Fibroblast of skin of right quadriceps (primary cell): ENCODE measurements at places on chromosomes 12 and 14.

DNA sequence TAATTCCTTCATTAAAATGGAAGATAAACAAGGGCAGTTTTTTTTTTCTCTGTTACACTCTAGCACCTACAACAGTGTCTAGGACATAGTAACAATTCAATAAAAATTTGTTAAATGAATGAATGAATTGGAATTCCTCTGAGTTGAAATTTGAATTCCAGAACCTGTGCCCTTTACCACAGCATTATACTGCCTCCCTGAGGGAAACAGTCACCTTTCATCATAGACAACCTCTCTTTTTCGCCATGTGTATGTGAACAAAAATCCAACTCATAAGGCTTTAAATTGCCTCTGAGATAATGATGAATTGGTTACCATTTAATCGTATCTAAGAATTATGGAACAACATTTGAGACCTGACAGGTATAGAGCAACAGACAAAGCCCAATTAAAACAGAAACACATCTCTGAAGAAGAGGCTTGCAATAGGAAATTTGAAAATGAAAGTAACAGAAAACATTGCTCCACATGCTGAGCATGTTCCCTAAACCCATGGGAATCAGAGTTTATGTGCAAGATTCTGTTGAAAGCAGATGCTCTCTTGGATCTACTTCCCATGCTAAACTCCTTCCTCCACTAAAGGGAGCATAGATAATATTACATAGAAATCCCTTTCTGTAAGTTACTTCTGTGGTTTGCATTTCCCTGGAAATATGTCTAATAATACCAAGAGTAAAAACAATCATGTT, 657.8 kb downstream of the GALC start:
- DNase-seq: peak; percentile 53

- DNase-seq: no peak
Measured at GRCh38 chr12:58765653-58766512, 154.4 kb downstream of the LRIG3 start.

- no peak for DNase-seq
Measured at GRCh38 chr12:24206621-24207020, 257.2 kb upstream of the SOX5 start.

GRCh38 chr12:89768586-89769482, 60.2 kb upstream of the ATP2B1 start:
- DNase-seq: peak; percentile 97

GRCh38 chr12:116159593-116160200, 117.8 kb downstream of the MED13L start:
- no peak for DNase-seq

- DNase-seq: peak; percentile 91
Measured at GRCh38 chr14:50062438-50063085, 53.8 kb downstream of the VCPKMT start.

GRCh38 chr14:55288439-55288838, 17.2 kb downstream of the FBXO34 start:
- DNase-seq: no peak

DNA sequence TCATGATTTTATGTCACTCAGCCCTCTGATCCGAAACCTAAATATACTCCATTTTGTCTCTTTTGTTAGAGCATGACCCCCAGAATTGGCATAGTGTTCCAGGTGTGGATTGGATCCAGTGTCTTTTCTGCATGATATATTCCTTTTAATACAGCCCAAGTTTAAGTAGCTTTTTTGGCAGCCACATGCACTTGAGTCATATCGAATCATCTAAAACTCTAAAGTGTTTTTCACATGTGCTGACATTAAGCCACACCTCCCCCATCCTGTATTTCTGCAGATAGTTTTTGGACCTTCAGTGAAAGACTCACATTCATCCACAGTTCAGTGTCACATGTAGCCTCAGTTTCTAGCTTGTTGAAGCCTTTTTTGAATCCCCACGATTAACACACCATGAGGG, 30.6 kb downstream of the BORCS5 start:
- DNase-seq: peak; percentile 68

GRCh38 chr12:115404761-115405470, 720.9 kb upstream of the TBX3 start:
- DNase-seq: peak; percentile 98

DNA sequence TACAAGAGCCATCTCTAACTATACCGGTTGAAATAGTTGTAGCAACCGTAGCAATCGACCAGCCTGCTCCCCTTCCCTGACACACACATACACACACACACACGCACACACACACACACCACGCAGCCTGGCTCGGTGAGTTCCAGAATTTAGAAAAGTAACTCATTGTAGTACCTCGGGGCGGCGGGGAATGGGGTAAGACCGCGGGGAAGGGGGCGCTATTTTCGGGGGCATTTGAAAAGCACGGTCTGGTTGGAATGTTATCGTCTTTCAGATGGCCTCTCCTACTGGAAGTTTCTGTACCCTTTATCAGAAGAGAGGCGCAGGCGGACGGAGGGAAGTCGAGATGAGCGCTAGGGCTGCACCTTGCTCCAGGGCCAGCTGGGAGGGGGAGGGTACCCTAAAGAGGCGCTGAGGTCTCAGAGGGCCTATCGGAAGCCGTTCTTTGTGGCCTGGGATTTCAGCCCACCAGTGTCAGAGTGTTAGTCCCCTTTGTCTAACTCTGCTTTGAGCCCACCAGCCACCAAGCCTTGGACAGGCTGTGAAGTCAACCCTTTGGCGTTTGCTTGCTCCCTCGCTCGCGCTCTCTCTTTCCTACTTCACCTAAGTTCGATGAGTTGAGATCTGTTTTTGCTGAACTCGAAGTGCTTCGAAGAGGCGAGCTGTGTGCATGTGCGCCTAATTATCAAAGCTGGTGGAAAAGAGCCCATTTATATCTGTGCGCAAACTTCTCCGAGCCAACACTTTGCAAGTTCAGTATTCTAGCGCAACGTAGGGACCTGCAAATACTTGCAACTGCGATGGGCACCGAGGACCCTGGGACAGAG, 837 bp downstream of the COL2A1 start:
- DNase-seq: no peak

GRCh38 chr12:94987076-94987669, 16.3 kb downstream of the NDUFA12 start:
- no peak for DNase-seq

DNA sequence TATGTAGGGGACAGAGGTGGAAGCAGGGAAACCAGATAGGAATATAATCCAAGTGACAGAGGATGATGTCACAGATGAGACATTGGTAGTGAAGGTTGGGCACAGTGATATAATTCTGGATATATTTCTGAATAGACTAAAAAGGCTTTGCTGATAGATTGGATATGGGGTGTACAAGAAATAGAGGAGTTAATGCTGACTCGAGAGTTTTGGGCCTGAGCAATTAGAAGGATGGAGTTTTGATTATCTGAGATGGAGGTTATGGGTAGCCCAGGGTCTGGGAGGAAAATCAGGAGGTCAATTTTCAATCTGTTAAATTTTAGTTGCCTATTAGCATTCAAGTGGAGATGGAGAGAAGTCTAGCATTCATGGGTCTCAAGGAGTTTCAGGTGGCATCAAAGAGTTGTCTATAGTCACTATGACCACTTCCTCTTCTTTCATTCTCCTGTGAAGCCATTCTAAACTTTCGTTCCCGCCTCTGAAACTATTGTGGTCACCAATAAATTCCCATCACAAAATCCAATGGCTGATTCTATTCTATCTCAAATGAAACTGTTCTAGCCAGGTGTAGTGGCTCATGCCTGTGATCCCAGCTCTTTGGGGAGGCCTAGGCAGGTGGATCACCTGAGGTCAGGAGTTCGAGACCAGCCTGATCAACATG, 10.6 kb upstream of the ANO6 start:
- no peak for DNase-seq

DNA sequence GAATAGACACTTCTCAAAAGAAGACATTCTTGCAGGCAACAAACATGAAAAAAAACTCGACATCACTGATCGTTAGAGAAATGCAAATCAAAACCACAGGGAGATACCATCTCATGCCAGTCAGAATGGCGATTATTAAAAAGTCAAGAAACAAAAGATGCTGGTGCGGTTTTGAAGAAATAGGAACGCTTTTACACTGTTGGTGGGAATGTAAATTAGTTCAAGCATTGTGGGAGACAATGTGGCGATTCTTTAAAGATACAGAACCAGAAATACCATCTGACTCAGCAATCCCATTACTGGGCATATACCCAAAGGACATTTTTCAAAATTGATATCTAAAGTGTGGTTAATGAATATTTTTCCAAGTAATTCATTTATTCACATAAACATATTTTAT, 39.6 kb upstream of the LIN7A start:
- DNase-seq: no peak

DNA sequence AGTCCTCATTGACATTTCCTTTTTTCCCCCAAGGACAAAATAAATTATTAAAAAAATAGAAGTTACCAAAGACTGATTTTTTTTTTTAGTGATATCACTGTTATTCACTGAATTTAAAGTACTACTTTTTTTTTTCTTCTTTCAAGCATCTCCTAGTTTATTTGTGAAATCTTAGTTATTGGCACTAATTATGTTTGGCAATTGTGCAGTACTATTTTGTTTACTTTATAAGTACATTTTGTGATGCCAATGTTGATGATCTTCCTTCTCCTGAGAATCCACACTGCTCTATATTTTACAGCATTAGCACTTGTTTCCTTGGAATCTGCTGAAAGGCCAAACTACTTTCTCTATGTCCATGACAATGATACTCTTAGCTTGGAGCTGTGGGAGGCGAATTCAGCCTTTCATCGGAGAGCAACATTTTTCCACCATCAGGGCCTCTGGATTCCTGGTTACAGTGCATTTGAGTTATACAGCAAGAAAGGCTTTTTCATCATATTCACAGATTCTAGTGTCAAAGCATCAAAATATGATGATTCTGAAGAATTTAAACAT, 123.8 kb upstream of the PTPRQ start:
- DNase-seq: no peak

DNA sequence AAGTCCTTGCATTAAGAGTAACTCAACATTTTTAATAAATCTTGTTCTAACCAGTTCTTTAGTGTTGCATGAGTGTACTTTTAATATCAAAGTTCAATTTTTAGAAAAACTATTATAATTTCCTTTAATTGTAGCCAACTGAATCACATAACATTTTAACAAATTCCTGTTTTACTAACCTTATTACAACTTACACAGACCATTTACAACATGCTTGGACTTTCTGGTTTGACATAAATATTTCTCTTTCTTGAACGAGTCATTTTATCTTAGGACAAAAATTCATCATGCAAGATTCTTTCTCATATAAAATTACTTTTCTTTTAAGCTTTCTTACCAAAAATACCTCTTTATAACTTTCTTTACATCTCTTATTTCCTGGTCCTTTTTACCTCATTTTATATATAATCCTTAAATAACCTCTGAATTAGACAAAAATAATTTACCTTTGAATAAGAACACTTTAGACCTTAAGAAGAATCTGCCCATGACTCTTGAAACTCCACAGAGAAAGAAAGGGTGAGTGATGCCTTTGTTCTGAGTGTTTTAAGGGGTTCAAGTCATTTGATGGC, 3.9 kb downstream of the SLCO1A2 start:
- DNase-seq: peak; percentile 1

DNA sequence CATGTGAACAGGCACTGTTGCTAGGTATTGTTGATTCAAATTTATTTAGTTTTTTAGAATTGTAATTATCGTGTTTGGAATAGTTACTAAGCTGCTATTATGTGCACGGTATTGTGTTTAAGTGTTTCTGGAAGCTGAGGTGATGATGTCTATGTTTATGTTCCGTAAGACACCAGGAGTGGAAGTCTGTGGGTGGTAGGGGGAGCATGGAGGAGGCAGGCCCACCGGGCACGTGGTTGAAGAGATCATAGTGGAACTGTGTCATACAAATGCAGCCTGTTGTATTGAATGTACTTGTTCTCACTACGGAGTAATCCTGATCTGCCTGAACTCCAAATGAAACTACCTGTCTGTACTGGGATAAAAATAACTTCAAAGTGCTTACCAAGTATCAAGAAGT, 36.1 kb upstream of the STXBP6 start:
- no peak for DNase-seq

- DNase-seq: no peak
Measured at GRCh38 chr12:56229916-56230431, at the start of gene SLC39A5. Gene SLC39A5, plus strand, starts transcription at chr12:56230051. Its CDS starts 1,224 bp downstream, at chr12:56231275.

- DNase-seq: no peak
Measured at GRCh38 chr14:101518611-101519473, 42.5 kb upstream of the DIO3 start.

GRCh38 chr14:99734406-99735051, 50.4 kb downstream of the CYP46A1 start:
- no peak for DNase-seq

DNA sequence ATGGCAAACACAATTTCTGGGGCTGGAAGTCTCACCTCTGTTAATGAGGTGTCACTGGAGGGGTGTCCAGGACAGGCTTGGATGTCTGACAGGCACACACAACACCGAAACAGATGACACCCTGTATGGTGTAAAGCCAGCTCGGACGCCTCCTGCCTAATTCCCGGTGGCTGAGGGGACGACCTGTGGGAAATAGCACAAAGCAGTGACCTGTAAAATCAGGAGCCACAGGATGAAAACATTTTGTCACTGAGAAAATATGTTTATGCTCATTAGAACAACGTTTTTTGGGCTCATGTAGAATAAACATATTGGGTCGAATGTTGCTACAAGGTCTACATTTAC, 285.0 kb upstream of the RTL1 start:
- no peak for DNase-seq

DNA sequence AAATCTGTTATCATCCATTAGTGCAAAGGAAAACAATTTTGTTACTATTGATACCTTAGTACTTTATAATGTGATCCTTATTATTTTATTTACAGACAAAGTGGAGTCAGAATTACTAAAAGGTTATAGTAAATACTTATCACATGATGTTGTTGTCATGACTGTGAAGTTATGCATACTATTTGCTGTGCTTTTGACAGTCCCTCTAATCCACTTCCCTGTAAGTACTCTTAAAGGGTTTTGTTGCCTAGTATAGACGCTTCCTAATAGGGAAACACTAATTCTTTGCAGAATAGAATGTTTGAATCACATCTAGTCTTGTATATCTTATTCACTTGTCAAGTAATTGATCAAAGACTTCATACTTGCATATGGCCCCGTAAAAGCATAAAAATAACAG, 69.4 kb downstream of the SLC38A6 start:
- no peak for DNase-seq

DNA sequence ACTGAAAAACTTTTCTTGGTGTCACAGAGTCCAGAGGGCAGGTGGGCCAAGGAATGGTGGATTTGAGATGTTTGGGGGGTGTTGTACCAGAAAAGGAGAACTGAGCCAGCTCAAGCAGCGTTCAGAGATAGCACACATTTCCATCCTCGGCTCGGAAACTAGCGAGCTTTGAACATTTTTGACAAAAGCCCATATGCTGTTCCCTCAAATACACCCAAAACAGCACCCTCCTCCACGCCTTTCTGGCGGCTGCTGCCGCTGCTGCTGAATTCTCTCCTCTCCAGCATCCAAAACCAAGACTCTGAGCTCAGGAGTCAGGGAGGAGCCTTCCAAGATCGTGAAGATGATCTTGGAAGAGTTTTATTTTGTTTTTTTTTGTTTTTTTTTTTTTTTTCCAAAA, 961 bp downstream of the SRRM4 start:
- DNase-seq: no peak

- DNase-seq: no peak
Measured at GRCh38 chr12:2616763-2617162, 178.0 kb upstream of the FKBP4 start.
